ENCODE measurements at places on chromosomes 2 and 18.

- no peak for DNase-seq
Observed at GRCh38 chr2:153870308-153870707, 1.4 kb upstream of the GALNT13 start.

GRCh38 chr2:84613082-84613481 lies 96.8 kb downstream of the DNAH6 start:
- DNase-seq: no peak

GRCh38 chr2:10346929-10347561 lies 44.3 kb downstream of the HPCAL1 start:
- peak; percentile 66 for DNase-seq

- DNase-seq: no peak
Observed at GRCh38 chr2:152492131-152492530, 157.2 kb downstream of the FMNL2 start.

DNA sequence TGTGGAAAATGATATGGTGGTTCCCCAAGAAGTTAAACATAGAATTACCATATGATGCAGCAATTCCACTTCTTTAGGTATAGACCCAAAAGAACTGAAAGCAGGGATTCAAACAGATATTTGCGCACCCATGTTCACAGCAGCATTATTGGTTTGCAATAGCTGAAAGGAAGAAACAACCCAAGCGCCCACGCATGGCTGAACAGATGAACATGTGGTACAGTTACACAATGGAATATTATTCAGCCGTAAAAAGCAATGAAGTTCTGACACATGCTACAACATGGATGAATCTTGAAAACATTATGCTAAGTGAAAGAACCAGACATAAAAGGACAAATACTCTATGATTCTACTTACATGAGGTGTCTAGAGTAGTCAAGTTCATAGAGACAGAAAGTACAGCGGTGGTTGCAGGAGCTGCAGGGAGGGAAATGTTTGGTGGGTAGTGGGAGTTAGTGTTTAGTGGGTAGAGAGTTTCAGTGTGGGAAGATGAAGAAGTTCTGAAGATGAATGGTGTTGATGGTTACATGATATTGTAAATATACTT lies 26.7 kb upstream of the ASPRV1 start:
- DNase-seq: no peak

- DNase-seq: no peak
Observed at GRCh38 chr2:188786368-188786841, 187.8 kb upstream of the COL3A1 start.

DNA sequence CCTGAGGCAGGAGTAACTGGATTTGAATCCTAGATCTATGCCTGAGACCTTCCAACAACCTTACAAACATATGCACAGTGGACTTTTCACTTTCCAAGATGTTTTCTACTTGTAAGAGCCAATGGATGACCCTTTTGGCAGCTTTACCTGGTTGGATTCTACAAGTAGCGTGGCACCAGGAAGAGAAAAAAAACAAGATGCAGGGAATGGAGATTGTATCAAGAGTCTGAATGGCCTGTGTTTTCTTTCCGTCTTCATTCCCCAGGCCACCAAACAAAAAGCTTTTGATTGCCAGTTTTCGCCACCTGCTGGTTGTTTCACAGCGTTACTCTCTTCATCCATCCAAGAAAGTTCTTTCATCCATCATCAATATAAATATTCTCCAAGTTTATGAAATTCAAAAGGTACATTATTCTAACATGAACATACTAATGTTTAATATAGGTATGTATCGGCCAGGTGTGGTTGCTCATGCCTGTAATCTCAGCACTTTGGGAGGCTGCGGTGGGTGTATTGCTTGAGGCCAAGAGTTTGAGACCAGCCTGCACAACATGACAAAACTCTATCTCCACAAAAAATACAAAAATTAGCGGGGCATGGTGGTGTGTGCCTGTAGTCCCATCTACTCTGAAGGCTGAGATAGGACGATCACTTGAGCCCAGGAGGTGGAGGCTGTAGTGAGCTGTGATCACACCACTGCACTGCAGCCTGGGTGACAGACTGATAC lies 3.5 kb upstream of the BCL2 start:
- DNase-seq: no peak

- DNase-seq: no peak
Observed at GRCh38 chr2:215577356-215577755, 141.5 kb upstream of the FN1 start.

- no peak for DNase-seq
Observed at GRCh38 chr2:173589604-173590275, 235.1 kb downstream of the CDCA7 start.

- DNase-seq: no peak
Observed at GRCh38 chr2:153059338-153060052, 341.1 kb downstream of the ARL6IP6 start.

DNA sequence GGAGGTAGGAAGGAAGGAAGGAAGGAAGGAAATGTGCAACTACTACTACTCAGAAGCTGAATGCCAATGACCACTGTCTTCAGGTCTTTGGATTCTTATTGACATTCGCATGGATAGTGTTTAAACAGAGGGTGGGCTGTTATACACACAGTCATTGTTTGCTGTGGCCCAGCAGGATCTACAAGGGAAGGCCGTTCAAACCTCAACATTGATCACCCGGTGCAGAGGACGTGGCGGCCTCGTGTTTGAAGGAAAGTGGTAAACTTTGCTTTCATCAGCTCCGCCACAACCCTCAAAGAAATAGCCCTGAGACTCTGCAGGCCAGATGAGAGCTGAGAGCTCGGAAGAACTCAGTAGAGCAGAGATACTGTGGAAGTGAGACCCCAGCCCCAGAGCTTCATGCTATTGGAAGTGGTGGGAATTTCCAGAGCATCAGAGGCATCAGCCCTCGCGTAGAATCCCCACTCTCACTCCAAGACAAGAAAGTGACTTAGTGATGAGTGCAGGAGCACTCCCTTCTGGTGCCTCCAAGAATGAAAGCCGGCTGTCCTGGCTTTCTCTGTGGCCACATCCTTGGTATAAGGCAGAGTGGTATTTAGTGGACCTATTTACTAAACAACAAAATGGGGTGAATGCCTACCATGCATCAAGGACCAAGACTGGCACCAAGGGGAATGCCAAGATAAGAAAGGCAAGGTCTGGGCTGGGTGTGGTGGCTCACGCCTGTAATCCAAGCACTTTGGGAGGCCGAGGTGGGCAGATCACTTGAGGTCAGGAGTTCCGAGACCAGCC lies 10.1 kb upstream of the ROCK2 start:
- DNase-seq: no peak

- DNase-seq: no peak
Observed at GRCh38 chr2:103656558-103656957, 894.7 kb downstream of the TMEM182 start.

GRCh38 chr2:10810202-10811161 lies 2.1 kb downstream of the PDIA6 start:
- DNase-seq: no peak

All from chondrocyte (in vitro differentiated cells).